Type B pancreatic cell (in vitro differentiated cells): ENCODE measurements at places on chromosomes 7 and 10.

- DNase-seq: no peak
These were observed 857 bp downstream of the CPXM2 start for GRCh38 chr10:123890756-123891143.

DNA sequence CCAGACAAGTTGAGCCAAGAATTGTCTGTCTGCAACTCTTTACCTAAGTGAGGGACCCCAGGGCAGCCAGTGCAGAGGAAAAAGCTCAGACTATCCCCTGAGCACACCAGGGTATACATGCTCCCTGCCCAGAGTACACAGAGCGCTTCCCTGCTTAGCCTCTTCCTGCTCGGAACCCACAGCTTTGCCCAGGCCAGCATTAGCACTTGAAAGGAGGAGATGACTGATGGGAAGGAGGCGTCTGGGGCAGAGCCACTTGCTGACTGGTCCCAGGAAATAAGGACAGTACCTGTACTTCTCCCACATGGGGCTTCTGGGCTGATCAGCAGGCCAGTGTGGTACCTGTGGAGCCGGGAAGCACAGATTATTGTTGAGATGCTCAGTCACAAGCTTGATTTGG lies 48.4 kb upstream of the TRIM8 start:
- DNase-seq: no peak

DNA sequence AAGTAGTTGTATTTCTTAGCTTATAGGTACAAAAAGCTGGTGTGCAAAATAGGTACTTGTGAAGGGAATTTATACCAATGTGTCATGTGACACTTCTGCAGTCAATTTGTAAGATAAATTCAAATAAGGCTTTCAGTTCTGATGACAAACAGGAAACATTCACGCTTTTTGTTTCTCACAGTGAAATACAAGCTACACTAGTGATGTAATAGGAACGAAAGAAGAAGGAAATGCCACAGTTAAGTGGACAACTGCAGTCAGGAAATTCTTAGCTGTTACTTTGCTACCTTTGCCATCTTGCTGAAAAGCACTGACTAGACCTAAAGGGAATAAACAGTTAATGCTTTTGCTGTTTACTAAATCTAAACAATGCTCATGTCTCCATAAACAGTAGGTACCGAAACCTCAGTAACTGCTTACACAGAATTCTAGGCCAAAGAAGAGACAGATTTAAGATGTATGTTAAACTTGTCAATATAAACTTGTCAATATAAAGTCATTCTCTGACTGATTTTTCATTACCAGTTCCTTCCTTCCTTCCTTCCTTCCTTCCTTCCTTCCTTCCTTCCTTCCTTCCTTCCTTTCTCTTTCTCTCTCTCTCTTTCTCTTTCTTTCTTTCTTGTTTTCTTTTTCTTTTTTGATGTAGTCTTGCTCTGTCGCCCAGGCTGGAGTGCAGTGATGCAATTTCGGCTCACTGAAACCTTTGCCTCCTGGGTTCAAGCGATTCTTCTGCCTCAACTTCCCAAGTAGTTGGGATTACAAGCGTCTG lies 10.1 kb downstream of the OTUD1 start:
- no peak for DNase-seq

DNA sequence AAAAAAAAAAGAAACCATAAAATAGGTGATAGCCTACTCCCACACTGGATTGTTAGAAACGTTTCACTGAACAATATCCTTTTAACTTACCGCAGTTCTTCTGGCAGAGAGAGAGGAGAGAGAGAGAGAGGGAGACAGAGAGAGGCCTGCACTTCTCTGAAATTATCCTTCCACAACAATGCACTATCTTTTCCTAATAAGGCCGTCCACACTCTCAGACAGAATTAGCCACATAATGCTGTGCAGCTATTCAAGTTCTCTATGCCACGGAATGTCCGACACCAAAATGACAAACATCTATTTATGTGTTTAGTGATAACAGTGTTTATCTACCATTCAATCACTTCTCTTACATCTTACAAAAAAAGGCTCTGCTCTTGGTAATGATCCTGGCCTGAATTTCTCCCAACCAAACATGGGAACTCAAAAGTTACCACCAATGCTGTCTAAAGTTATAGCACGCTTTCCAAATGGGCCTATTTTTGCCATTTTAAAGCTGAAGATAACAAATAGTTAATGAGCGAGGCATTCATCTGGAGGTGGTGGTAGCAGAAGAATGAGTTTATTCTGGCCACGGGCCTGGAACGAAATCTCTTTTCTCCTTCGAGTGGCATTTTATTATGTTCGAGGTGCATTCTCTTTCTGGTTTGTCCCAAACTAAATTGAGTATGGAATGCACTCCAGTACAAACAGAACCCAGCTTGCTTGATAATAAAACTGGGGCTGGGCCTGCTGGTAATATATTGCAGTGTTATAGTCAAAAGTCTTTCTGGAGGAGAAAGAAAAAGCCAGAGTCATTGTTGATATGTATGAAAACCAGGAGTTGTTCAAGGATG lies 160.2 kb upstream of the SVIL start:
- no peak for DNase-seq

DNA sequence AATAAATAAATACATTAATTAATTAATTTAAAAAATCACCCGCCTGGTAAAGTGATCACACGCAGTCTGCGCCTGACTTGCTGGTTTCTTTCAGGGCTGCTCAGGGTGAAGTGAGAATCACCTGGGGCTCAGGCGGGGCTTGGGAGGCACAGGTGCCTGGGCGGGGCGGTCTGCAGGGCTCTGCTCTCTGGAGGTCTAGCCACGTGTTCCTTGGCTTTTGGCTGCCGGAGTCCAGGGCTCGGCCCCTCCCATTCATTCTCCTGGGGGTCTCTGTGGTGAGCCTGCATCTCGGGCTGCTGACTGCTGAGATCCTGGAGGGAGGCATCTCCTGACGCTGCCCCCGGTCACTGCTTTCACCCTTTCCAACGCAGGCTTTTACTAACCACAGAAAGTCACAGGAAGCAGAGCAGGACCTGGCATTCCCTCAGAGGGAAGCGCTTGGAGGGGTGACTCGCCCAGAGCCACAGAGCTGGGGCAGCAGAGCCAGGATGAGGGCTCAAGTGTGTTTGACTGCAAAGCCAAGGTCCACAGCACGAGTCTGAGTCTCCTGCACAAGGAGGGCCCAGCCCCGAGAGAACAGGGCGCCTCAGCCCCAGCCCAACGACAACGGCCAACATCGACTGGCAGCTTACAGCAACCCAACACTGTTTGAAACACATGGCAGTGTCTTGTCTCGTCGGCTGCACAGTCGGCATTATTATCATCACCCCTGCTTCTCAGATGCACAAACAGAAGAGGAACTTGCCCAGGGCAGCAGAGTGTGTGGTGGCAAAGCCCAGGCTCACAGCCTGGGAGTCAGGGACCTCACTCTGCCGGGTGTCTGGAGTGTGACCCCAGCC lies 22.4 kb upstream of the MNX1 start:
- DNase-seq: no peak

DNA sequence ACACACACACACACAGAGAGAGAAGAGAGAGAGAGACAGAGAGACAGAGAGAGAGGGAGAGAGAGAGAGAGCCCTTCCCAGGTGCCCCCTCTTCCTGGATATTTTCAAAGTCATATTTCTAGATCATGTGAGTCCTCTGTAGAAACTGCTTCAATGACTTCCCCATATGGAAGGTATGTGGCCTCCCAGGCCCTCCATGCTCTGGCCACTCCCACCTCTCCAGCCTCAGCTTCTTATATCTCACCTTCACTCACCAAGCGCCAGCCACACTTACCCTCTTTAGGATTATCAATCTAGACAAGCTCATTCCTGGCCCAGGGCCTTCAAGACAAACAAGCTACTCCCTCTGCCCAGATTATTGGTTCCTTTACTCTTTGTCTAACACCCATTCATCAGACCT lies 259.7 kb downstream of the MTERF1 start:
- DNase-seq: no peak

- no peak for DNase-seq
These were observed 63.4 kb upstream of the NAMPT start for GRCh38 chr7:106348231-106348630.

GRCh38 chr7:44561962-44562621 lies 11.6 kb downstream of the DDX56 start:
- DNase-seq: no peak

DNA sequence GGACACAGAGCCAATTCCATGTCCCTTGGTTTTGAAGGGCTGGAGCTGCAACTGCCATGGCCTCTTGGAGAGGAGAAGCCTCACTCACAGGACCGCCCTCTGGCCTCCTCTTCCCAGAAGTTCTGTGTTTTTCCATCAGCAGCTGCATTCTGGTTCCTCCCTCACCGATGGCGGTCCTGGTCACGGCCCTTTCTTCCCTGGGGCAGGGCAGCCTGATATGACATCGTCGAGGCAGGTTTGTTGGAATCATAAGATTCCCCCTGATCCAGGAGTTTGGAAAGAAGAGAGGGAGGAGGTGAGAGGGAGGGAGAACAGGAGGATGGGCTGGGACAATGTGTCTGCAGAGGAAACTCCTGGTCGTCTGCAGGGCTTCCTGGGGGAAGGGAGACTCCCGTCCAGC lies 82.7 kb upstream of the PDZD8 start:
- DNase-seq: no peak

DNA sequence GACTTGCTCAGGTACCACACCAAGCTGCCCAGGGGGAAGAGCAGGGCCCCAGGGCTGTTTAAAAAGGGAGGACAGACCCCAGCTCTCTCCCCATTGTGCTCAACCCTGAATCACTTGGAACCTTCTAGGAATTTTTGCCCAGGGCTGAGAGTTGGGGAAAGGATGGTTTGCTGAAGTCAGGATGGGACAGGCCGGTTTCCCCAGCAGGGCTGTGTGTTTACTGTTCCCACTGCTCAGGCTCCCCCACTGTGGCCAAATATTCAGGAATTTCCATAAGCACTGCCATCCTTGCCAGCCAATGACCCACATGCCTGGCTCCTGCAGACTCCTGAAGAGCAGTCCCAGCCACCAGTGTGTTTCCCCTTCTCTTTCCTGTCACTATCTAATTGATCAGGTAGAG lies 120.7 kb downstream of the WDFY4 start:
- DNase-seq: no peak

GRCh38 chr7:34131371-34131770 lies 226.0 kb downstream of the BMPER start:
- DNase-seq: no peak

DNA sequence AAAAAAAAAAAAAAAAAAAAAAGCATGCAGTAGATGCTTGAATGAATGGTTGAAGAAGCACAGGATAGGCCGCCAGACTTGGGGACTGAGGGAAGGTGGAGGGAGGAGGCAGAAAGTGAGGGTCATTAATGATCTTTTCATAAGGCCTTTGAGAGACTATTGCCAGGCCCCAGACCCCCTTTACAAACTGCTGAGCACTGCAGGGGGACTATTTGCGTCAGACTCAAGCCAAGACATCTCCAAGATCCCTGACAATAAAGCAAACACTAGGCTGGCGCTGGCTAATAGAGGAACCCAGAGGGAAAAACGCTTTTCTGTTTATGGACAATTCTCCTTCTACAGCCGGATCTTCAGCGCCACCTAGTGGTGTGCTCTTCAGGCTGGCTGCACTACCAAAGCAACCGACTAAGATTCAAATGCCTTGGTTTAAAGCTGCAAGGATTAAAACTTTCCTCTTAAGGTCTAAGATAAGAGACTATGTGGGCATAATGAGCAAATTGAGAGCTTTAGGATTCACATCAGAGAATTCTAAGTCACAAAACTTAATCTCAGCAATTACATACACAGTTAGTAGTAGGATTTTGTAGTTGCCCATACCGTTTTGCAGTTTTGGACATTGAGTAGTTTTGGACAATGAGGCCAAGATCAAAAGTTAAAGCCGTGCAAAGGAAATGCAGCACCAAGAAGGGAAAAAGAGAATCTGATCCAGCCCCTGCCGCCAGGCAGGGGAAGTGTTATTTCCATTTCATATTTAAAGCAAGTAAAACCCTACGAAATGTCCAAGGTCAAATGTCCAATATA lies 17.9 kb upstream of the AGK start:
- peak; percentile 71 for DNase-seq

GRCh38 chr7:112882991-112883390 lies 92.8 kb upstream of the TMEM168 start:
- DNase-seq: no peak

DNA sequence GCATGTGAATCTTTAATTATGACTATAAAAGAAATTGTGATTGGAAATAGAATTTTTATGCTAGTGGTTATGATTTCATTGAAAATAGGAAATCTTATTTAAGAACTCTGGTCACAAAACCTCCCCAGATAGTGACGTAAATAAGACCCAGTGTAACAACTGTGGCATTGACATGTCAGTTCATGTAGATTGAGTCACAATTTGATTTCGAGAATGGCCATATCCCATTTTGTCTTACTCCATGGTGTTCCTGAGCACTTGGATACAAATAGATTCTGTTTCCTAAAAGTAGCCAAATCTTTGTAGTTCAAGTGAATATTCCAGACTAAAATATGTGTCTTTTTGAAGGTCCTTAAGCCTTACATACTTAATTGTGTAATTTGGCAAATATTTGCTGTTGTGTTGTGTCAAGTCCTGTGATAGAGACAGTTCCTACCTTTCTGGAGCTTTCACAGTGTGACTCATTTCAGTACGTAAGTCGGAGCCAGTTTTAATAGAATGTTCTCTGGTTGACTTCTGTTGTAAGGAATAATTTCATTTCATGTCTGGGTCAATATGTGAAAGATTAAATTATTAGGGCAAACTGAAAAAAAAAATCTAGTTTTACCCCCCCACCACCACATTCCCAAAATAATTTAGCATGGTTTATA lies 37.1 kb upstream of the TOMM7 start:
- no peak for DNase-seq

GRCh38 chr7:98354052-98354451 lies 46.8 kb downstream of the BAIAP2L1 start:
- no peak for DNase-seq

DNA sequence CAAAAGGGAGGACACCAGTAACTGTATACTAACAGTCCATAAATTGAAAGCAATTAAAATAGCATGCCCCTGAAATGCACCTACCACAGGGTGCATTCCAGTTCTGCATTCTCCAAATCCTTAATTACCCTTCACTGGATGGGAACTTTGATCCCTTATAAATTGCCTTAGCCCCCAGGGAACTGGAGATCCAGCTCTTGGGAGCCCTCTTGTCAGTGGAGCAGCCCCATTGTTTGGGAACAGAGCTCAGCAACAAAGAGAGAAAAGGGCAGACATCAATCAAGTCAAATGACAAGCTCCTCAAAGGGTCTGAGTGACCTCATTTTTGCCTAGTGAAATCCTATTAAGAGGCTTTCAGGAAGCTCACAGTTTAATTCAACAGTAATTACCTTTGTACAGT lies 472.6 kb downstream of the XPNPEP1 start:
- no peak for DNase-seq

DNA sequence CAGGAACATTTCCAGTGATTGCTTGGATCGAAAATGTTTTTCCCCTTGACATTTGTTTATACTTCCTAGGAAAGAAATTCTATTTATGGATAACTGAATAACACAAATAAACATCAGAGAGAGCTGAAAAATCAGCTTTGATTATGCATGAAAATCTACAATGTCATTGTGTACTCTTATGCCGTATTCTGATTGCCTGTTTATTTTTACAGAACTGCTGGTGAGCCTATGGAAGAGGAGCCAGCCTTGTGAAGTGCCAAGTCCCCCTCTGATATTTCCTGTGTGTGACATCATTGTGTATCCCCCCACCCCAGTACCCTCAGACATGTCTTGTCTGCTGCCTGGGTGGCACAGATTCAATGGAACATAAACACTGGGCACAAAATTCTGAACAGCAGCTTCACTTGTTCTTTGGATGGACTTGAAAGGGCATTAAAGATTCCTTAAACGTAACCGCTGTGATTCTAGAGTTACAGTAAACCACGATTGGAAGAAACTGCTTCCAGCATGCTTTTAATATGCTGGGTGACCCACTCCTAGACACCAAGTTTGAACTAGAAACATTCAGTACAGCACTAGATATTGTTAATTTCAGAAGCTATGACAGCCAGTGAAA lies 121.5 kb downstream of the TWIST1 start:
- DNase-seq: no peak
